Stimulated activated CD8-positive, alpha-beta memory T cell treated with anti-CD3 and anti-CD28 coated beads, Interleukin-2, amount 100 ng/mL, for 1 hour (primary cell): ENCODE measurements at places on chromosomes 2 and 18.

GRCh38 chr2:164388511-164388910 lies 232.8 kb downstream of the GRB14 start:
- DNase-seq, result no peak

DNA sequence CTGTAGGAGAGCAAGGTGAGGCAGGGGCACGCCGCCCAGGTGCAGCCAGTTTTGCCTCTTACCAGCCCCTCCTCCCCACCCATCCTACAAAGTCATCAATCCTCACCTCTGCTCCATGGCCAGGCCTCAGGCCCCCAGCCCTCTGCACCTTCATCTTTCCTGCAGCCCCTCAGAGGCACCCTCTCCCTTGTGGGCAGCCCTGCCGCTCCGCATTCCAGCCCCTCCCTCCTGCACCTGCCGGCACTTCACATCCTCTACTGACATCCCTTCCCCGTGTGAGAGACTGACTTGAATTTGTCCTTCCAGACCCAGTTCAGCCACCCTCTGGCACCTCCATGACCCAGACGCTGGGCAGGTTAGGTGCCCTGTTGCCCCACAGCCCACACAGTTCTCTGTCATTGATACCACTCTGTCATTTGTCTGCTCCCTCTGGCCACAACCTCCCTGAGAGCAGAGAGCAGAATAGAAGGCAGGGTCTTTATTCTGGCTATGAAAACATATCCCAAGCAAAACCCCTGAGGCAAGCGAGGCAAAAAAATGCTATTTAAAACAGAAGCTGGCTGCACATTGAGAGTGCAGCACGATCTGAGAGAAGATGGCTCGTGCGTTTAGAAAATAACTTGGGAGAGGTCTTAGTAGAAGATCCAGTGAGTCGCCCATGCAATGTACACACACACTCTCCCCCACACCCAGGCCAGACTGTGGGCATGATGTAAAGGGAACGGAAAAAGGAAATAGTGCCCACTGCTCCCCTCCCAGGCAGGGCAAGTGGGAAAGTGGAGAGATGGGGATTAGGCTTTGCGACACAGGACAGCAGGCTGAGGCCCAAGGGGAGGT lies 25.9 kb downstream of the SDC1 start:
- DNase-seq, result no peak

- no peak for DNase-seq
These were observed 8.8 kb upstream of the AQP4 start for GRCh38 chr18:26874283-26874682.

DNA sequence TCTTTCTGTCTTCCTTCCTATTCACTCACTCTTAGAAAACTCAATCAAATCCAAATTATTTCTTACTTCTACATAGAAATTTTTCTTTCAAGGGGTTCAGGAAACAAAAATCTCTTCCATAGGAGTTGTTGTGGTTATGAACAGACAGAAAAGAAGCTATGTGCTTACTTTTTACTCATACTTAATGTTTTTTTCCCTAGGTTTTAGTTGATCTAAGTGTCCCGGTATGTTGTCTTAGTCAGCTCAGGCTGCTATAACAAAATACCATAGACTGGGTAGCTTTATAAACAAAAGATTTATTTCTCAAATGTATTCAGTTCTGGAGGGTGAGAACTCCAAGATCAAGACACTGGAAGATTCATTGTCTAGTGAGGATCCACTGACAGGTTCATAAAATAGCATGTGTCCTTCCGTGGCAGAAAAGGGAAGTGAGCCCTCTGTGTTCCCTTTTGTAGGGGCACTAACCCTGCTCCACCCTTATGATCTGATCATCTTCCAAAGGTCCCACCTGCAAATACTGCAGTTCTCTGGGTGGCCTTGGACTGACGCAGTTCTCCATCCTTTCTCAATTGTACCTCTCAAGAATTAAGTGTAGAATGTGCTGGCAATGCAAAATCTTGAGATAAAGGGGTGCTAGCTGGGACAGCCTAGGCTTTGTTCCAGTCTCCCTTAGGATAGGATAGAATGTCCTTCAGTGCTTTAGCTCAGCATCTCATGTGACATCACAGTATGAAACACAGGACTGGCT lies 14.4 kb upstream of the VRK2 start:
- DNase-seq, result no peak

GRCh38 chr2:5845798-5846330 lies 153.7 kb downstream of the SOX11 start:
- no peak for DNase-seq
